ENCODE measurements at places on chromosomes 6 and 20.

DNA sequence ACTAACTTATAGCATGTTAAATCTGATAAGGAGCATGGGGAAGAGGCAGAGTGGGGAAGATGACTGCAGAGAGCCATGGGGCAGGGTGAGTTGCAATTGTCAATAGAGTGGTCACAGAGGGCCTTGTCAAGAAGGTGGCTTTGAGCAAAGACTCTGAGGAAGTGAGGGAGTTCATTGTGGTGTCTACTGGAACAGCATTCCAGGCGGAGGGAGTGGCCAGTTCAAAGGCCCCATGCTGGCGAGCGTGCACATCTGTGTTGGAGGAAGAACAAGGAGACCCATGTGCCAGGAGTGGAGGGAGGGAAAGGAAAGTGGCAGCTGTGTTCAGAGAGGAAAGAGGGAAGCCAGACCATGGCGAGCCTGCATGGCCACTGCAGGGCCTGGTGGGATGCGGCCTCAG, 15.8 kb upstream of the GPR6 start:
- no peak for DNase-seq

GRCh38 chr6:84358581-84358980, 131.1 kb upstream of the CEP162 start:
- no peak for DNase-seq

GRCh38 chr6:1495344-1495743, 106.0 kb downstream of the FOXF2 start:
- no peak for DNase-seq

GRCh38 chr20:1652960-1653359, 4.6 kb downstream of the SIRPG start:
- no peak for DNase-seq

DNA sequence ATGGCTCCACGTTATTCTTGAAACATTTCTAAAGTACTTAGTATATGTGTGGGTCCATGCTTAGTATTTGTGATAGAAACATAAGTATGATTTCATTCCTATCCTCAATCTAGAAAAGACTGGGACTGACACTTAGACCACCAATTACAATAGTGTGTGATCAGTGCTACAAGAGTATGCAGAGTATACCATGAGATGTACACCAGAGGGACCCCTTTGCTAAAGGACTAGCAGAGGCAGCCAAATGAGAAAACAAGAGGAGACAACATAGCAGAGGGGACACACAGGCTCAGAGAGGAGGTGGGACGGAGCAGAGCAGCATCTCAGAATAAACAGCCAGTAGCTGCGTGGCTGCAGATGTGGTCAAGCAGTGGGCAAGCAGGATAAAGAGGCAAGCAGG, 21.0 kb downstream of the RMND1 start:
- no peak for DNase-seq

DNA sequence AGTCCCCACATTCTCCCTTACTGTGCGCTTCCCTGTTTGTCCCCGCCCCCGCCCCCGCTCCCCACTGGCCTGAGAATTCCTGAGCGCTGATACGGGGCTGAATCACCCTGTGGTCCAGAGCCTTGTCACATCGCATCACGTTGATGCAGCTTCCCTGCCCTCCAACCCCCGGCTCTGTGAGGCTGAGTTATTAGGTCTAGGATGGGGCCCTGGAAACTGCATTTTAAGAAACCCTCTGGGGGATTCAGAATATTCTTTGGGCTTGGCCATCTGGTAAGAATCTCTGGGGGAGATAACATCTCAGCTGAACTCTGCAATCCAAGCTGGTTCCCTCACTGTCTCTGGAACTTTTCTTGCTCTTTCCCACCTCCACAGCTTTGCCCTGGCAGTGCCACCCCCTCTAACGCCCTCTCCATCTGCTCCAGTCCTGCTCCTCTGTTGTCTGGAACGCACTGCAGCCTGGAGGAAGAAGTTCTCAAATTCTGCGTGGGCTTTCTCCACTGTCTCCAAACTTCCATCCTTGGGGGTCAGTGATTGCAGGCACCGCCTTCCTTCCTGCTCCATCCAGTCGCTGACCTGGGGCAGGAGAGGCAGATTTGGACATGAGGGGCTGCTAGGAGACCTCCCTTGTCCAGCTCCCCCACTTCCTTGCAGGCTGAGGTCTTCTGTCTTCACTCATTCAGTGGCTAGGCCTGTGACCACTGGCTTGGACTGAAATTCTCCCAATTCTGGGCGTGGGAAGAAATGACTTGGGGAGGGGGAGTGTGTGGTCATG, 42.6 kb downstream of the KIAA1755 start:
- DNase-seq, result no peak

DNA sequence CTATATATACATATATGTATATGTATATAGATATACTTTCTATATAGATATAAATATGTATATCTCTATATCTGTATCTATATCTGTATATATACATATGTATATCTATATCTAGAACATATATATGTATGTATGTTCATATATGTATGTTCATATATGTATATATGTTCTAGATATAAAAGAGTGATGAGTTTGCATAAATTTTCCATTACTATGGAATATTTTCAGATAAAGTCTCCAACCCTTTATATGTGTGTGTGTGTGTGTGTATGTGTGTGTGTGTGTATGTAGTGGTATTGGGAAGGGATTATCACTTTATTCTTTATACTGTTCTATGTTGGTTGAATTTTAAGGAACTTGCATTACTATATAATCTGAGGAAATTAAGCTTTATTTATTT, 33.3 kb downstream of the SYNE1 start:
- DNase-seq, result no peak

DNA sequence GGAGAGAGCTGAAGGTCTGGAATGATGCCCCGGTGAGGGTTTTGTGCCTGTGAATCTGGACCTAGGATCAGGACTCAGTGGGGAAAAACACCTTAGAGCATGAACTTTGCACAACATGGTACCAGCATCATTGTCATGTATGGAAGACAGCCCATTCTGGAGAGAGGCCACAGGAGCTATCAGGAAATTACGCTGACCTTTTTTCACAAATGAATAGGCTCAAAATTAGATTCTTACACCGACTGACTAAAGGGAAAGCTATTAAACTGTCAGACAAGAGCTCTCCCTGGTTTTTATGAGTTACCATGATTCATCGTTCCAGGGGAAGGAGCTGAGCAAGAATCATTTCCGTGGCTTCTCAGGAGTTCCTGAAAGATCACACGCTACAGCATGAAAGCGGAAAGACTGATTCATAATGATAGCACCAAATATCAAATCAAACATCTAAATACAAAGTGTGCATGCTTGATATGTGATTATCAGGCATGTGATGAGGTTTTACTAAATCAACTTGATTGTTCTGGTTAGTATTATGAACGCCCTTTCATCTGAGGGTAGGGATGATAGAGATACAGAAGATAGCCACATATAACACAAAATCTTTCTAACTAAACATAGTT, 224.9 kb upstream of the SMLR1 start:
- DNase-seq, result no peak

DNA sequence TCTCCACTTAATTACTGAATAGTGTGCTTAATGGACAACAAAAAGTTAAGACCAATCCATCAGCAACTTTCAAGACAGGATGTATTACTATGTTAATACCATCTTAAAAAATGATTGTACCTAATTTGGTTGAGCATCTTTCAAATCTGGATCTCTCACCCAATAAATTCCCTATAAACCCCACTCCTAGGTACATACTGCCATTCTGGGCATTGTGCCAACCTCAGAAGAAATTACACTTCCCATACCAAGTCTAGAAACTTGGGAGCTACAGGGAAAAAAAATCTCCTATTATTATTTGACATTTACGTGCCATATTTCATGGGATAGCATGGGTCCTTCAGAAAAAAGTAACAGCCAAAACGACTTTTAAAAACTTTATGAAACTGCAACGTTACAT, 5.1 kb downstream of the SYNCRIP start:
- DNase-seq, result no peak

- DNase-seq, result no peak
Observed at GRCh38 chr20:37901240-37901639, 1.7 kb upstream of the VSTM2L start.

GRCh38 chr6:161100072-161100471, 108.5 kb downstream of the MAP3K4 start:
- DNase-seq, result no peak

DNA sequence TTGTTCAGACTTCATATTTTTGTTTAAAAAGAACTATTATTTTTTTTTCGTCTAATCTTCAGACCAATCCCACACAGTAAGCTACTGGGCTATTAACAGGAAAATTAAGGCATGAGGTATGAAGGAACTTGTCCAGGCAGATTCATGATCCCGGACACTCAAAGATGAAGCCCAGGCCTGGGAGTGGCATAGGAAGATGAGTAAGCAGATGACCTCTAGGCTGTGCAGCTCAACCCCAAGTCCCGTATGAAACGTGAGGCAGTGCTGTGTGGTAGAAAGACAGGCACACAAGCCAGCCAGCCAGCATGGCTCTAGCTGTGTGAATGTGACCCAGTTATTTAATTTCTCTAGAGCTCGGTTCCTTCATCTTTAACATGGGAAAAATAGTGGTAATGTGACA, 231.9 kb downstream of the CLIC5 start:
- no peak for DNase-seq

DNA sequence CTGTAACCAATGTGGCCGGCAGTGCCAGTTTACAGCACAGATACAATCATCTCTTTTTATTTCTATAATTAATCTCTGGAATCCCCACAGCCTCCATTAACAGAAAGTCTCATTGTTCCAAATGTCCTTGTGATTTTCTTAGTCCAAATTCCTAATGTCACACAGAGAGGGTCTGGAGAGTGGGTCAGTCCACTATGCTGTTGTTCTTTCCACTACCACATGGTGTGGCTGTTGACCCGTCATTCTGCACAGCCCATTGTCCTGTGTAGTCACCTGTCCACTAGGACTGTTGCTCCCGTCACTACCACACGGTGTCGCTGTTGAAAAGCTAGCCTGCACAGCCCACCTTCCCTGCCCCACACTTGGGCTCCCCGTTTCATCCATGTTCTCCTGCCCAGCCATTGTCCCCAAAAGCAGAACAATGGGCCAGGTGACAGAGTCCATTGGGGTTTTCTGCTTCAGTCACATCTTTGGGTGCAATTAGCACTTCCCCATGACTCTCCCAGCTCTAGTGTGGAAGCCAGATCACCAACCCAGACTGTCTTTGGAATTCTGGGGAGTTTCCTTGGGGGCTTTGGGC, 8.6 kb upstream of the LBP start:
- DNase-seq, result no peak

DNA sequence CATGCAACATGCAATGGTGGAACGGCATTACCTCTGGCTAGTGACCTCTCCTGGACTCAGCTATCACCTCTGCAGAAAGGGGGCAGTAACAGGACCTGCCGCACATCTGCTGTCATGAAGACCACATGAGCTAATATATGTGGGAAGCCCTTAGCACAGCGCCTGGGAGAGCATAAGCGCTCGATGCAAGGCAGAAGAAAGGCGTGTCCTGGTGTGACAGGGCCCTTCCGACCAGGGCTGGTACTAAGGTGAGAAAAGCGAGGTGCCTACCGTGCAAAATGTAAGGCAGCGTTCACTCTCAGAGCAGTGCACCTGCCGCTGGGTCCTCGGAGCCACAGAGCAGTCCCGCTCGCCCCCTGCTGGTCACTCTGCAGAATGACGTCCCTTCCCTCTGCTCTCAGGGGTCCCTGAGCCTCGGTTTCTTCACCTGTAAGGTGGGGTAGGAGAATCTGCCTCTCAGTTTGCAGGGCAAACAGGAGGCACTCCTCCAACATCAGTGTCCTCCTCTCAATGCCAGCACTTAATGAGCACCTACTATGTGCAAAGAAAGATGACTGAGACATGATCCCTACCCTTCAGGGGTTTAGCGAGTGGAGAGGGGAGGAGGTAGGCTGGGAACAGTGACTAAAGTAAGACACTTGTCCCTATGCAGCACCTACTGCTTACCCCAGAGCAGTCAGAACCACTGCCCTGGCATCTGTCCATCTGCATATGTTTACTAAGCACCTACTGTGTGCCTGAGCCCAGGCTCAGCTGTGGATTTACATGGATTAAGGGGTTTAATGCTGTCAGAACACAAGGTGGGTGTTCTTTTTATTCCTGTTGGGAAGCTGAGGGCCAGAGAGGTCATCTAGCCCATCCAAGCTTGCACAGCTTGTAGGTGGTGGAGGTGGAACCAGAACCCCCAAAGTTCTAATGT, 41.1 kb upstream of the PTGIS start:
- DNase-seq, result peak; percentile 56

DNA sequence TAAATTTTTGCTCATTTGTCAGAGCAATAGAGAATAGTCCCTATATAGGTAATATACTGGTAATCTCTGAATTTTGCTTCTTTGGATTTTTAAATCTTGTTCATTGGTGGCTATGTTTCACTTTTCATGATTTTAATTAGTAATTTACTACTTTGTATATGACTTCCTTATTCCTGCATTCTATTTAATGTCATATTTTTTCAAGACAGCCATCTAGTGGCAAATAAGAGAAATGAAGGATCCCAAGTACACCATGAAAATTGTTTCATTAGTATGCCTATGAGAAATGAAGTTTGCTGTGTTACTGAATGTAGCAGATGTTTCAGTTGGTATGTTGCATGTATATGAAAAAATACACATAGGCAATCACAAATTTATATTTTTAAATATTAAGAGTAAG, 82.4 kb downstream of the ZNF292 start:
- no peak for DNase-seq

DNA sequence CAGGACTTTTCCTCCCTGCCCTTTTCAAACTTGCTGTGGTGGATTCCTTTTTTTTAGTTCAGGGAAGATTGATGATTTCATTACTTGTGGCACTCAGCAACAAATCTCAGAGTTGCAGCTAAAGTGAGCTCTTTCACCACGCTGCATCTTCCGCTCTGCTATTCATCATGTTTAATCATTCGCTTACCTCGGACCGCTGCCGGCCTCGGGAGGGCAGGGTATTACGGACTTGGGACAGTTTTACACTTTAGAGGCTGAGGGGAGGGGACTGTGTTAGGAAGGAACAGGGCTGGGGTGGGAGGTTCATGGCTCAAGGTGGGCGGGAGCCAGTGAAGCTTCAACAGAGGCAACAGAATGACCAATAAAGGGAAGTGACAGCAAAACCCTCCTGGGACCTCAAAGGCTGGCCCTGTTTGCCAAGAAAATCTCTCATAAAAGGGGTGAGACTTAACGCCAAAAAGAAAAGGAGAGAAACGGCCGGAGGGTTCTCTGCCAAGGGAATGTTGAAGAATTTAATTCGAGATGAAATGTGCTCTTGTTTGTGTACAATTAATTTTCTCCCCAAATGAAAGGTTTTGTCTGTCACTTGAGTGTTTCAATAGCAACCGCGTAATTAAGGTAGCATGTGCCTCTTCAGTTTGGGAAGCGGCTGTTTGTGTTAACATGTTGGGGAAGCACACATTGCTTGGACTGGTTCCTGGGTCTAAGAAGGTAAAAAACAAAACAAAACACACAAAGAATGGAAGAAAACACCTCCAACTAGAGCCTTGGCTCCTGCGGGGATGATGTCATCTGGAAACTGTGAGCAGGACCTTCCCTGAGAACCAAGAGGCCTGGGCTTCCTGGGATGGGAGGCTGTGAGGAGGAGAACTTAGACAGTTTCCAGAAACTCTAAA, 72.5 kb upstream of the SULF2 start:
- DNase-seq, result no peak

DNA sequence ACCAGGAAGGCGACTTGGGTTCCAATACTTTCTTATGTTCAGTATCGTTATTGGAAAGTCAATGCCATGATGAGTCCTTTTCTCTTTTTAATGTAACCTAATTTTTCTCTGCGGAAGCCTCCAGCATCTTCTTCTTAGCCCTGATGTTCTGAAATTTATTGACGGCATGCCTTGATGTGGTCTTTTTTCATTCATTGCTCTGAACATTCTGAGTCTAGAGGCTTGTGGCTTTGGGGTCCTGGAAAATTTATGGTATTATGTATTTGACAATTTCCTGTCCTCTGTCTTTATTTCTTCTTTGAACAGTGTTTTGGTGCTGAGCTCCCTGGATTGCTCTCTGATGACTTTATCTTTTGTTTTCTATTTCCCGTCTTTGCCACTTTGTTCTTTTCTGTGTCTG, 28.7 kb upstream of the MAS1 start:
- no peak for DNase-seq

All from activated T-cell treated with anti-CD3 and anti-CD28 coated beads for 4 hours (primary cell).